Activated naive CD4-positive, alpha-beta T cell (primary cell): ENCODE measurements at places on chromosomes 11 and 22.

GRCh38 chr11:113494021-113494420 is 18.8 kb upstream of the DRD2 start:
- no peak for DNase-seq

- DNase-seq: no peak
Observed at GRCh38 chr11:35815556-35816315, 128.1 kb upstream of the LDLRAD3 start.

DNA sequence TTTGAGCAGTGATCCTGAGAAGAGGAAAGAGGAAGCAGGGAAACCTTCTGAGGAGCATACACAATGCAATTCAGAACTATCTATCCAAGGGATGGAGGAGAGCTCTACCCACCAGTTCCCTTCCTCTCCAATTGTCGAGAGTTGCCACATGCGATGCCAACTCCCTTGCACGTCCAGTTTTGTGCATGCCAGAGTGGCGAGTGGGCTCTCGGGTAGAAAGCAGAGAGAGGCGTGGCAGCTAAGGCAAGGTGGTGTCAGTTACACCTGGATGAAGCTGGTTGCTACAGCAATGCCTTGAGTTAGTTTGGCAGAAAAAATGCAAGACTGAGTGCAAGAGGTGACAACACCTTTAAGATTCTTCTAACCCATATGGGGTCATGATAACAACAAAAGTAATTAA is 420.4 kb upstream of the CCDC90B start:
- no peak for DNase-seq

DNA sequence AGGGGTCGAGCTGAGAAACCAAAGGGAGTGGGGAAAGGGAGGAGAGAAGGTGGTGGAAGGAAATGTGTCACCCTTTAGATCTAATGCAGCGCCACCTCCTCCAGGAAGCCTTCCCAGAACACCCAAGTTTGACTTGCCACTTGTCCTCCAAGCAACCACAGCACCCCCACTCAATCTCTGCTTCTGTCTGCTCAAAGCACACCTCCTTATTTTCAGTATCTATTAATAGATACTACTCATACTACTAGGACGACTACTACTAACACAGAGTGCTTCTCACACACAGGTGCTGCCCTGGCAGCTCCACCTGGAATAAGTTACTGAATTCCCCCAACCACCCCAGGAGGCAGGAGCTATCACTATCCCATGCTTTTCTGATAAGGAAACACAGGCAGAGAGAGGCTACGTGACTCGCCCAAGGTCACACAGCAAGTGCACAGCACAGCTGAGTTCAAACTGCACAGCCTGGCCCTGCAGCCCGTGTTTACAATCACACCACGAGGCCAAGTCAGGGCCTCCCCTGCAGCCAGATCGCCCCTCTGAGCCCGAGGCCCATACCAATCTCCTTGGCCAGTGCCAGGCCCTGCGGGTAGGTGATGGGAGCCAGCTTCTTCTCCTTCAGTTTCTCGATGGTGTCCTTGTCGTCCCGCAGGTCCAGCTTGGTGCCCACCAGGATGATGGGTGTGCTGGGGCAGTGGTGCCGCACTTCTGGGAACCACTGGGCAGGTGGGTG is 13.2 kb downstream of the RAC2 start:
- no peak for DNase-seq

GRCh38 chr11:68783216-68783821 is 32.0 kb upstream of the TESMIN start:
- DNase-seq: no peak

DNA sequence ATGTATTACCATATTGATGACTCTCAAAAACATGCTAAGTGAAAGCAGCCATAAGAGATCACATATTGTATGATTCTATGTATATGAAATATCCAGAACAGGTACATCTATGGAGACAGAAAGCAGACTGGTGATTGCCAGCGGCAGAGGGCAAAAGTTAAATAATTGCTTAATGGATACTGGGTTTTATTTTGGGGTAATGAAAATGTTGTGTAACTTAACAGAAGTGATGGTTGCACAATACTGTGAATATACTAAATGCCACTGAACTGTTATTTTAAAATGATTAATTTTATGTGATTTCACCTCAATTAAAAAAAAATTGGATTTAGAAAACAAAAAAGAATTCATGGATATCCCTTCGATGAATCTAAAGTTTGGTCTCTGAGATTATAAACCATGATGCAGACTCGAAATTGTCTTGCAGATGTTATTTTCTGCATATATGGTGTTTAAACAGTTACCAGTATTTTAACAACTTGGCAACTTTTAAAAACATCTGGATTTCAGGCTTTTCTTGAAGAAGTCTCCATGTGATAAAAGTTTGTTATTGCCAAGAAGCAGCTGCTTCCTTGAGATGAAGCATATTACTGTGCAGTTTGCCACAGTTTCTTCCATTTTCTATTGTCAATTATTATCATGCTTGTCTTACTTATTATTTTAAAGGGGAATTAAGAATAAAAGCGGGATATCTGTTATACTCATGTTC is 38.1 kb downstream of the LARGE2 start:
- DNase-seq: no peak
